ENCODE measurements at places on chromosomes 1 and 21.

GRCh38 chr1:94912263-94913184, 14.4 kb downstream of the CNN3 start:
- DNase-seq, result no peak
- no peak overlapping the region for H3K27ac ChIP-seq
- no peaks in the 10 kb centered on the region for H3K36me3 ChIP-seq
- H3K4me3 ChIP-seq, result no peak overlapping the region
- H3K4me1 ChIP-seq, result peaks cover 26% of the 10 kb centered on the region
- no peaks in the 10 kb centered on the region for H3K27me3 ChIP-seq

DNA sequence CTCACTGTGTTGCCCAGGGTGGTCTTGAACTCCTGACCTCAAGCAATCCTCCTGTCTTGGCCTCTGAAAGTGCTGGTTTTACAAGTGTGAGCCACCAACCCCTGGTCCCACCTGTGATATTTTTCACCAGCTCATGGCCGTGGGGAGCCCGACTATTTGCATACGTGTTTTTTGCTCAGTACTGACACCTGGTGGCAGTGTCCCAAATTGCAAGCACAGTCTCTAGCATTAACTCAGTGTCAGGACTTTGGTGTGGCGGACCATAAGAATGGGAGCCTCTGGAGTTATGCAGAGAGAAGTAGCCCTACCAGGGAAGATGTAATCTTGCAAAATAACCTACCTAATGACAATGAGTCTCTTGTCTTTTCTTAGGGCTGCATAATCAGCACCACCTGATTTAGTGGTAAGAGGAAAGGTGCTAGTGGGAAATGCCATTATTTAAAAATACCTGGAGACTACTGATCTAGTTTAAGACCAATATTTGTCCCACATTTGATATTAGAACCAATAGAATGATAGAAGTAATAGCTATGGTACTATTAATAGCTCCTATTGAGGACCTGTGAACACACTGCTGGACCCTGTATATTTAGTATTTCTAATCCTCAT, 305.4 kb downstream of the DISC1 start:
- no peak overlapping the region for H3K27ac ChIP-seq
- no peaks in the 10 kb centered on the region for H3K27me3 ChIP-seq
- H3K4me1 ChIP-seq, result 0 out of 2 replicates have a peak, but pooled peaks cover 3% of the 10 kb centered on the region
- no peaks in the 10 kb centered on the region for H3K36me3 ChIP-seq

DNA sequence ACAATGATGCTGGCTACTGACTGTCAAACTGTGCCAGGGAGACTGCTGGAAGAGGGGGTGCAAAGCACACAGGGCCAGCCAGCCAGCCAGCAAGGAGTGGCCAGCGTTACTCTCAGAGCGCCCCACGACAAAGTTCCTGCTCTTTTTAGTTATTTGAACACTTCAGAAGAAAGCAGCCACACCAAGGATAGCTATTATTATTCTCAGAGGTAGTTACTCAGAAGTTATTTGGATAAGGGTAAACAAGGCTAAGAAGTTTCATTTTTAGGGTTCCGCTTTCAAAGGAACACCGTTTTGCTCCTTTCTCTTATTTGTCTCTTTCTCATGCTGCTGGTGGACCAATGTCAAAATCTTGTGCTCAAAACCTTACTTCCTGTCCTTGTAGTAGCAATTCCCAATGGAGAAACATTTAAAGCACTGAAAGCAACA, 59.9 kb downstream of the VANGL2 start:
- H3K27ac ChIP-seq, result no peak overlapping the region
- no peak overlapping the region for H3K4me3 ChIP-seq
- no peaks in the 10 kb centered on the region for H3K27me3 ChIP-seq
- DNase-seq, result no peak

- H3K4me3 ChIP-seq, result no peak overlapping the region
- no peak for DNase-seq
- H3K4me1 ChIP-seq, result peaks cover 4% of the 10 kb centered on the region
- no peaks in the 10 kb centered on the region for H3K27me3 ChIP-seq
- H3K27ac ChIP-seq, result peak overlapping the region; percentile 48
Observed at GRCh38 chr1:147676311-147677085, 6.2 kb upstream of the ACP6 start.

- H3K27me3 ChIP-seq, result no peaks in the 10 kb centered on the region
- H3K4me3 ChIP-seq, result no peak overlapping the region
- no peak for DNase-seq
- H3K4me1 ChIP-seq, result no peaks in the 10 kb centered on the region
Observed at GRCh38 chr21:23531444-23531843, 2075.8 kb downstream of the MRPL39 start.

GRCh38 chr1:217196616-217197015, 434.3 kb downstream of the GPATCH2 start:
- H3K4me1 ChIP-seq, result no peaks in the 10 kb centered on the region
- H3K4me3 ChIP-seq, result no peak overlapping the region
- no peak for DNase-seq
- H3K27ac ChIP-seq, result no peak overlapping the region

- H3K36me3 ChIP-seq, result no peaks in the 10 kb centered on the region
- no peaks in the 10 kb centered on the region for H3K27me3 ChIP-seq
- no peak overlapping the region for H3K27ac ChIP-seq
Observed at GRCh38 chr1:28064064-28064463, 24.3 kb downstream of the EYA3 start.

DNA sequence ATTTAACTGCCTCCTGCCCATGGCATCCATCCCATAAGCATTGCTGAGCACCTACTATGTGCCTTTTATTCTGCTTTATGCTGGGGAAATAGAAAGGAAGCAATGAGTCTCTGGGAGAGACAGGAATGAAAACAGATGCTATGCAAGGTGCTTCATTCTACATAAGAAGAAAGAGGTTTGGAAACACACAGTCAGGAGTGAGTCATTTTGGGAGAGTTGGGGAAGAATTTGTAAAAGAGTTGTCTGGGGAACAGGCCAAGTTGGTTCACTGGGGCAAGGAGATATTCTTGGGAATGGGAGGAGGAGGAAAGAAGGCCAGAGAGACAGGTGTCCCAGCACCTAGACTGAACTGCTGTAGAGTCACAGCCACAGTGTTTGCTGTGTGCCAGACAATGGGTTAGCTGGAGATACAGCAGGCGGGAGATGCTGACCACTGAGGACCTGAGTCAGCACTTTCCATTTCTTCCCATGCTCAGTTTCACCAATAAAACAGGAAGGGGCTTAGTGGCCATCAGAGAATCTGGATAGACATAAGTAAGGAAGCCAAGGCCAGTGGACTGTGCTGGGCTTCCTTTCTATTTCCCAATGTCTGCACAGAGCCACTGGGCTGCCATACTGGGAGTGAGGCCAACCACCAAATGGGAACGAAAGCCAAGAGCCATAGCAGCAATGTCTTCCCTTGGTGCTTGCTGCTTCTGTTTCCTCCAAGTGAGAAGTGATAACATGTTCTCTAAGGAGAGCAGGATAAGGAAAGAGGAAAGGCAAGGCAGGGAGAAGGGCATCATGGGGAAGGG, 187.7 kb upstream of the USP24 start:
- no peak overlapping the region for H3K27ac ChIP-seq
- no peak overlapping the region for H3K4me3 ChIP-seq
- H3K27me3 ChIP-seq, result no peaks in the 10 kb centered on the region
- H3K36me3 ChIP-seq, result no peaks in the 10 kb centered on the region

DNA sequence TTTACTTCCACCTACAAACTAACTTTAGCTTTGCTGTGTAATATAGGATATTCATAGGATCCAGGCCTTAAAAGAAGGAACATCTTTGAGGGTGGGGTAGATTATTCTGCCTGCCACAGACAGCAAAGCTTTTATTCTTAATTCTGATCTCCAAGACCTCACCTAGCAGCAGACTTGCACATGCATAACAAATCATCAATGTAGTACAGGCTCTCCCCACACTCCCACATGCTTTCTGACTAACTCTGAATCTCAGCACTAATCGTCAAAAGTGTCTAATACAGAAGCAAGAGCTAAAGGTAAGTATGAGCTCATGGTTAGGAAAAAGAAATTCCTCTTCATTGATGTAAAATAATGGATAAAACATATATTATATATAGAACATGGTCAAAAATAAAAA, 1468.5 kb upstream of the B3GALT2 start:
- no peak for DNase-seq
- H3K27me3 ChIP-seq, result no peaks in the 10 kb centered on the region
- H3K4me1 ChIP-seq, result no peaks in the 10 kb centered on the region
- H3K4me3 ChIP-seq, result no peak overlapping the region
- H3K36me3 ChIP-seq, result no peaks in the 10 kb centered on the region

DNA sequence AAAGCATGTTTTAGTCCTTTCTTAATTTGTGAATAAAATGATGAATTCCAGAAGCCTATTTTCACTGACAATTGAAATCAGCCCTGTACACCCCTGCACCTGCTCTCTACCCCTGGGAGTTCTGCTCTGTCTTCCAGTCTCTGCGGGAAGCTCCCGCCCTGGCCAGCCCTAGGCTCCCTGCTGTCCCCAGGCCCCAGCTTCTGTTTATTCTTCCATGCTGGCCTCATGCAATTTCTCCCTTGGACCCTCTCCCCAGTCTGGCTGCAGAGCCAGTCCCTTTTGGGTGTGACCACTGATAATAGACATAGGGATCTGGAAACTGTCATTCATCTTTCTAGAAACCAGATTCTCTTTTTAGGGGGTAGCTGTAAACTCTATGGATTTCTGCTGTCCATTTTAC, 258.6 kb downstream of the GRIK3 start:
- H3K27me3 ChIP-seq, result no peaks in the 10 kb centered on the region
- no peaks in the 10 kb centered on the region for H3K36me3 ChIP-seq
- H3K4me3 ChIP-seq, result no peak overlapping the region
- H3K4me1 ChIP-seq, result peaks cover 20% of the 10 kb centered on the region
- no peak overlapping the region for H3K27ac ChIP-seq

DNA sequence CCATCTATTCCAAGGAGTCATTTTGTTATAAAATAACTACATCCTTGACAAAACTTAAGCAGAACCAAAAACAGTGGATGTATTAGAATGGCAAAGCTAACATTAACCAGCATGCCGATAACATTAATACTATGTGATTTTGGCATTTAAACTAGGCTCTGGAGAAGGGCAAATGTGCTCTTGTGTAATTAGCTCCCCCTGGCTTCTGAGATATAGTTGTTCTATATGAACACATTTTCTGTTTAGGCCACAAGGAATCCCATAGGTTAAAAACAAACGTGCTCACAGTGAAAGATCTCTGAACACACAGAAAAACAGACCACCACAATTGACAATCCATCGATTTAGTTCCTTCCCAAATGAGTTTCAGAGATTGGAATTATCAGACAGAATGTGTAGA, 57.4 kb upstream of the TARS2 start:
- no peaks in the 10 kb centered on the region for H3K36me3 ChIP-seq
- no peaks in the 10 kb centered on the region for H3K27me3 ChIP-seq
- H3K4me1 ChIP-seq, result no peaks in the 10 kb centered on the region
- no peak overlapping the region for H3K27ac ChIP-seq
- no peak for DNase-seq
- no peak overlapping the region for H3K4me3 ChIP-seq

- no peak for DNase-seq
- no peaks in the 10 kb centered on the region for H3K4me1 ChIP-seq
- no peak overlapping the region for H3K27ac ChIP-seq
- no peaks in the 10 kb centered on the region for H3K36me3 ChIP-seq
- no peak overlapping the region for H3K4me3 ChIP-seq
Observed at GRCh38 chr1:111082421-111083203, 57.3 kb downstream of the DRAM2 start.

GRCh38 chr1:203663294-203663693, 36.7 kb downstream of the ATP2B4 start:
- no peaks in the 10 kb centered on the region for H3K27me3 ChIP-seq
- DNase-seq, result no peak
- peaks cover 2% of the 10 kb centered on the region for H3K4me1 ChIP-seq

- H3K27ac ChIP-seq, result no peak overlapping the region
- no peak for DNase-seq
Observed at GRCh38 chr1:186206048-186206570, 168.9 kb downstream of the TPR start.

- no peak overlapping the region for H3K4me3 ChIP-seq
- no peaks in the 10 kb centered on the region for H3K4me1 ChIP-seq
- H3K27ac ChIP-seq, result no peak overlapping the region
- H3K27me3 ChIP-seq, result no peaks in the 10 kb centered on the region
- no peak for DNase-seq
Observed at GRCh38 chr1:232932486-232933425, 17.7 kb upstream of the NTPCR start.

GRCh38 chr1:167860231-167860923, 53.6 kb downstream of the ADCY10 start:
- no peak for DNase-seq
- H3K4me3 ChIP-seq, result no peak overlapping the region
- peaks cover 8% of the 10 kb centered on the region for H3K4me1 ChIP-seq
- H3K27ac ChIP-seq, result no peak overlapping the region
- H3K36me3 ChIP-seq, result no peaks in the 10 kb centered on the region

GRCh38 chr1:227131193-227131592, 187.1 kb downstream of the CDC42BPA start:
- H3K27ac ChIP-seq, result no peak overlapping the region
- no peaks in the 10 kb centered on the region for H3K27me3 ChIP-seq
- H3K36me3 ChIP-seq, result no peaks in the 10 kb centered on the region
- H3K4me1 ChIP-seq, result no peaks in the 10 kb centered on the region

GRCh38 chr1:96296991-96297390, 424.6 kb upstream of the PTBP2 start:
- no peaks in the 10 kb centered on the region for H3K36me3 ChIP-seq
- H3K4me3 ChIP-seq, result no peak overlapping the region
- H3K27me3 ChIP-seq, result no peaks in the 10 kb centered on the region
- no peak for DNase-seq
- no peaks in the 10 kb centered on the region for H3K4me1 ChIP-seq

- H3K27ac ChIP-seq, result no peak overlapping the region
- no peaks in the 10 kb centered on the region for H3K36me3 ChIP-seq
- no peak overlapping the region for H3K4me3 ChIP-seq
- H3K27me3 ChIP-seq, result no peaks in the 10 kb centered on the region
- H3K4me1 ChIP-seq, result no peaks in the 10 kb centered on the region
Observed at GRCh38 chr1:168372307-168372706, 91.6 kb downstream of the TBX19 start.

GRCh38 chr21:16004523-16004922, 274.7 kb downstream of the USP25 start:
- H3K4me3 ChIP-seq, result no peak overlapping the region
- DNase-seq, result no peak
- no peaks in the 10 kb centered on the region for H3K27me3 ChIP-seq
- H3K36me3 ChIP-seq, result no peaks in the 10 kb centered on the region
- H3K4me1 ChIP-seq, result no peaks in the 10 kb centered on the region
- H3K27ac ChIP-seq, result no peak overlapping the region

- no peaks in the 10 kb centered on the region for H3K36me3 ChIP-seq
- no peak overlapping the region for H3K4me3 ChIP-seq
- no peak for DNase-seq
- H3K27ac ChIP-seq, result no peak overlapping the region
- H3K27me3 ChIP-seq, result no peaks in the 10 kb centered on the region
Observed at GRCh38 chr1:80535466-80535865, 1265.3 kb upstream of the ADGRL2 start.

GRCh38 chr1:116763116-116763786, 9.0 kb downstream of the CD2 start:
- peak; percentile 29 for DNase-seq
- no peaks in the 10 kb centered on the region for H3K27me3 ChIP-seq
- H3K4me3 ChIP-seq, result no peak overlapping the region

DNA sequence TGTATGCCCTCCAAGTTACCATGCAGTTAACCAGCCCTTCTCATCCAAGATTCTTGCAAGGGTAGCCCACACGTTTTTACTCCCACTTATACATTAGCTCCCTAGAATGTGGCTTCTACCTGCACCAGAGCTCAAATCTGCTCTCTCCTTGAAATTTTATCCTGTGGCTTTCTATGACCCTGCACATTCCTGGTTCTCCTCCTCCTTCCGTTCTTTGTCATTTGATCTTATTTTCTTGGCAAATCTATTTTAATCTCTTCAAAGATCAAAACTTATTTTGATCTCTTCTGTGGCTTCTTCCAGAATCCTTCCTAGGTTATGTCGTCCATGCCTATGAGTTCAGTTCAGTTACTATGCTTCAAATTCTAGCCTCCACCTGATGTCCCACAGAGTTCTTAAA, 115.6 kb upstream of the GUCA2B start:
- peaks cover 10% of the 10 kb centered on the region for H3K27me3 ChIP-seq
- H3K36me3 ChIP-seq, result no peaks in the 10 kb centered on the region
- no peaks in the 10 kb centered on the region for H3K4me1 ChIP-seq
- no peak overlapping the region for H3K4me3 ChIP-seq

Data from H1 (cell line).